ENCODE measurements at places on chromosomes 3 and 15.

- no peak for DNase-seq
These were observed 315.5 kb downstream of the FHIT start for GRCh38 chr3:60935709-60936108.

GRCh38 chr3:163056874-163057497 lies 1560.4 kb downstream of the OTOL1 start:
- DNase-seq: no peak

- DNase-seq: no peak
These were observed 50.9 kb downstream of the TCF12 start for GRCh38 chr15:56969265-56969895.

GRCh38 chr3:43960448-43960840 lies 269.7 kb downstream of the ABHD5 start:
- no peak for DNase-seq

GRCh38 chr15:65194826-65195547 lies 9.8 kb upstream of the CLPX start:
- DNase-seq: no peak

- no peak for DNase-seq
These were observed at the start of gene IL20RB for GRCh38 chr3:136957751-136958288. TSS of gene IL20RB (plus strand) at chr3:136957983. CDS start at chr3:136958114, 131 bp downstream.

DNA sequence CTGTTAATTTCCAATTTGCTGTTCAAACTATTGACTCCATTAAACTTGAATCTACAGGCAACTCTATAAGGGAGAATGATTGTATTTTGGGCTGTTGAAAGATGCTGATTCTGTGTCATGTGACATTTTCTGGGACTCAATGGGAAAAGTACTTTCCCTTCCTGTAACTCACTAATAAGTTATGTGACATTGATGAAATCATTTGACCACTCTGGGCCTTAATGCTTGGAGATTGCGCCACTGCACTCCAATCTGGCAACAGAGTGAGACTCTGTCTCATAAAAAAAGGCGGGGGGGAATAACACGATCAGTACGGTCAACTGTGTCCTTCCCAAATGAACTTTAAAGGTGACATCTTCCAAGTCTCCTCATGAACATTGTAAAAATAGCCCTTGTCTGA lies 215.2 kb upstream of the SGO1 start:
- no peak for DNase-seq

DNA sequence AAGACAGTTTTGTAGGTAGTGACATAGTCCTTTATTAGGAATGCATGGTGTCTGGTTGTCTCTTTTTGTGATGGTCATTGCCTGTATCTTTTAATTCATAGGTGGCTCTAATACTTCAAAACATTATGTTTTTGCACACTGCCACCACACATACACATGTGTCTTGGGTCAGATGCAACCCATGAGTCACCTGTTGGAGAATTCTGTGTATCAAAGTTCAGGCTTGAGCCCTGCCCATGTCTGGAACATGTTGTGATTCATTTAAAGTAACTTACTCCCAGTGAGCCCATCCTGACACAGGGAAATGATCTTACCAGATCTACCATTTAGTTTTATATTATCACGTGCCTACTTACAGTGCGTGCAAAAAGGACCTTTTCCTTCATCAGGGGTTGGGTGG lies 142.7 kb downstream of the GHSR start:
- no peak for DNase-seq

All from NCI-H748 treated with DMSO at 0.1 percent for 48 hours (cell line).